Posterior vena cava (tissue), 2 donors: ENCODE measurements at places on chromosomes 5 and 9. TPM values are rescaled to one million over a fixed set of nuclear protein-coding genes. Genes with fewer than 3 reads are reported as not detected.

The PCSK1 gene
- 18.5 TPM for total RNA-seq

DNA sequence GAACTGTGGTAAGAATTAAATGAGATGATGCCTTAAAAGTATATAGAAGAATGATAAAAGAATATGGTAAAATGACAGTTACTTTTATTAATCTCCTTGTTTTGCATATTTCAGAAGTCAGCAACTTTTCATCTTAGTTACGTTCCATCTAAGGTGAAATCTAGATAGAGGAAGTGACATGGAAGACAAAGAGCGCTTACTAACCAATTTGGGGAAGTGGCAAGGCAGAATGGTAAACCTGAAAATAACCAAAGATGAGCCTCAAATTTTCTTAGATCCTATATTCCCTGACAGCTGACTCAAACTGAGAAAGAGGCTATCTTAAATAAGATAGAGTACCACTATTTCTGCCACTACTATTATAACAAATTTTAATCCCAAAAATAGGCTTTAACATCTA lies 52.5 kb downstream of the FGF10 start:
- DNase-seq = no peak

GRCh38 chr5:6786786-6787495 lies 73.7 kb downstream of the TENT4A start:
- no peak for DNase-seq

DNA sequence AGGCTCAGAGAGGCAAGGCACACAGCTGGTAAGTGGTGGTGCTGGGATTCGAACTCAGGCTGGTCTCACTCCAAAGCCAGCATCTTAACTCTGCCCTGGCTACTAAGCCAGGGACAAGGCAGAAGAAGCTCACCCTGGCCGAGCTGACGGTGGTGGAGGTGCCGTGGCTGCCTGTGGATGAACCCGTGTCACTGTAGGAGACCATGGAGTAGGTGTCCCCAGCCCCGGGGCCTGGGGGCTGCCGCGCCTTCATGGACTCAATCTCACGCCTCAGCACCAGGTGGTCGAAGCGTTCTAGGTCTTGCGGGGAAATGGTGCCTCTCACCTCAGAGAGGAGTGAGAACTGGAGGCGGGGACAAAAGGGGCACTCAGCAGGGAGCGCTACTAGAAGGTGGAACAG lies 35.4 kb upstream of the AKNA start:
- DNase-seq = no peak

DNA sequence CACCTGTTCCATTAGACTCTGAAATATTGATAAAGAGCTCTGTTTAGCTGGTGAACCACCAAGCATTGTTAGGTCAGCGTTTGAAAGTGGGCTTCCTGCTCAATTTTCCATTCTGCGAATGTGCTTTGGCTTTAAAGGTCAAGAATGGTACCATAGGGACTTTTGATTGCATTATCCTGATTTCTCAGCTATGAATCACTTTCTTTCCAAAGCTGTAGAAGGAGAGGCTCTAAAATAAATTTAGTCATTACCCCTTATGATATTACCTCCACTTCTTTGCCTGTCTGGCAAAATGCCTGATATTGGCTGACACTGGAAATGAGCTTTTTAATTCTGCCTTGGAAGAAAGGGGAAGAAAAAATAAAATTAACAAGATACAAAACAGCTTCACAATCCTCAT lies 237.2 kb upstream of the CTNND2 start:
- no peak for DNase-seq

The TAS2R1 gene
- not detected for total RNA-seq
